ENCODE measurements at places on chromosomes 6 and 20. TPM values are rescaled to one million over a fixed set of nuclear protein-coding genes. Genes with fewer than 3 reads are reported as not detected.

DNA sequence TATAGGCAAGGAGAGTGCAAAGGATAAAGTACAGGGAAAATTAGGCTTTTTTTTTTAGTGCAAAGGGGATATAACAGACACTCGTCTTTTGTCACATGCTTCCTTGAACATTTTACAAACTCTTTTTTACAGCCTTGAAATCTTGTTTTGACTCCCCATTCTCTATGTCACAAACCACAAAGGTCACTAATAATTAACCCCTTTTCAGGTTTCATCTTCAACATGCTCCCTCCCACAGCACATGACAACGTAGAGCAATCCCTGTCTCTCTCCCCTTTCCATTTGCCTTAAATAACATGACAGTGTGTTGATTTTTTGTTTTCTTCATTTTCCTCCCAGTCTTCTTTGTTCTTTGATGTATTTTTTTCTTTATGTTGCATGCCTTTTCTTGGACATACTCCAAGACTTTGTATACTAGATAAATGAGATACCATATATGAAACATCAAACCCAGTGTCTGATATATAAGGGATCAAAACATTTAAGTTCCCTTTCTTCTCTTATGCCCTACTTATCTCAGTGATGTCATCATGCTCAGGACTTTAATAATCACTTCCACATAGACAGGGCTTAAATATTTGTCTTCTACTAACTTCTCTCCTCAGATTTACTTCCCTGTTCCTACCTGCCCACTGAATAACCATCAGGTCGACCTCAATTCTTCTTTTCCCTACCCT, 378.7 kb upstream of the HSF2 start:
- no peaks in the 10 kb centered on the region for H3K36me3 ChIP-seq
- H3K4me3 ChIP-seq: no peak overlapping the region
- no peak for DNase-seq

DNA sequence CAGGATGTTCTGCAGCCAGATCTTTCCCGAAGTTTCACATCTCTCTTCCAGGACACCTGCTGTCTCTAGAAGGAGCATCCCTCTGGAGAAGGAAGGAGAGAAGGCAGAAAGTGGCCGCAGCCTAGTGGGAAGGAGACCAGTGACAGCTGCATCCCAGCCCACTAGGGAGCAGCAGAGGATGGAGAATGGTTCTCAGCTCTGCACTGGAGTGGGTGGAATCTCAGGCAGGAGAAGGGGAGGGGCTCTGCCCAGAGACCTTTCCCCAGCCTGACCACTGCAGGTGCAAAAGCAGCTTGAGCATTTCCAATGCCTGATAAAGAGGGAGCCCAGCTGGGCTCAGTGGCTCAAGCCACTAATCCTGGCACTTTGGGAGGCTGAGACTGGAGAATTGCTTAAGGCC, 32.3 kb downstream of the NCR2 start:
- H3K36me3 ChIP-seq: no peaks in the 10 kb centered on the region
- H3K27ac ChIP-seq: no peak overlapping the region
- no peak overlapping the region for H3K4me3 ChIP-seq
- peaks cover 5% of the 10 kb centered on the region for H3K27me3 ChIP-seq
- DNase-seq: no peak

The CDS2 gene
- 41.4 TPM for total RNA-seq

GRCh38 chr20:41276317-41276751, 41.2 kb downstream of the ZHX3 start:
- H3K4me3 ChIP-seq: peak overlapping the region; percentile 17
- DNase-seq: no peak
- H3K27ac ChIP-seq: peak overlapping the region; percentile 71
- H3K36me3 ChIP-seq: no peaks in the 10 kb centered on the region
- H3K27me3 ChIP-seq: no peaks in the 10 kb centered on the region

The SNAI1 gene
- total RNA-seq: 64.4 TPM

- H3K27ac ChIP-seq: peak overlapping the region; percentile 33
- no peak overlapping the region for H3K4me3 ChIP-seq
- H3K27me3 ChIP-seq: no peaks in the 10 kb centered on the region
- peak; percentile 66 for DNase-seq
Observed at GRCh38 chr6:13445005-13445743, 42.2 kb downstream of the GFOD1 start.

The CCNC gene
- total RNA-seq: 29.9 TPM

DNA sequence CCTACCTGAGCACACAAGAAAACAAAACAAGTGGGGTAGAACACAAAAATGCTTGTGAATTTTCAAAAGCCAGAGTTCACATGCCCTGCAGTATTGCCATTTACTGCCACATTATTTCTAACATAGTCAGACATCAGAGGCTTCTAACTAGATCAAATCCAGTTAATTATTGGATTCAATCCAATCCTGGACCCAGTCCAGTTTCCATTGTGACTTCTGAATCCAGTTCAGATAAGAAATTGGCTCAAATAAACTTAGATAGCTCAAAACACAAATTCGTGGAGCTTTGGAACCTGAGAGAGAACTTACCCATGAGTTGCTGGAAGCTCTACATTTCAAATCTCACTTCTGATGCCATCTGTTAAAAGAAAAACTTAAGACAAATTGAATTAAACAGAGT, 85.2 kb upstream of the ANKEF1 start:
- no peaks in the 10 kb centered on the region for H3K36me3 ChIP-seq
- no peak overlapping the region for H3K27ac ChIP-seq
- H3K4me1 ChIP-seq: no peaks in the 10 kb centered on the region
- no peak overlapping the region for H3K4me3 ChIP-seq

DNA sequence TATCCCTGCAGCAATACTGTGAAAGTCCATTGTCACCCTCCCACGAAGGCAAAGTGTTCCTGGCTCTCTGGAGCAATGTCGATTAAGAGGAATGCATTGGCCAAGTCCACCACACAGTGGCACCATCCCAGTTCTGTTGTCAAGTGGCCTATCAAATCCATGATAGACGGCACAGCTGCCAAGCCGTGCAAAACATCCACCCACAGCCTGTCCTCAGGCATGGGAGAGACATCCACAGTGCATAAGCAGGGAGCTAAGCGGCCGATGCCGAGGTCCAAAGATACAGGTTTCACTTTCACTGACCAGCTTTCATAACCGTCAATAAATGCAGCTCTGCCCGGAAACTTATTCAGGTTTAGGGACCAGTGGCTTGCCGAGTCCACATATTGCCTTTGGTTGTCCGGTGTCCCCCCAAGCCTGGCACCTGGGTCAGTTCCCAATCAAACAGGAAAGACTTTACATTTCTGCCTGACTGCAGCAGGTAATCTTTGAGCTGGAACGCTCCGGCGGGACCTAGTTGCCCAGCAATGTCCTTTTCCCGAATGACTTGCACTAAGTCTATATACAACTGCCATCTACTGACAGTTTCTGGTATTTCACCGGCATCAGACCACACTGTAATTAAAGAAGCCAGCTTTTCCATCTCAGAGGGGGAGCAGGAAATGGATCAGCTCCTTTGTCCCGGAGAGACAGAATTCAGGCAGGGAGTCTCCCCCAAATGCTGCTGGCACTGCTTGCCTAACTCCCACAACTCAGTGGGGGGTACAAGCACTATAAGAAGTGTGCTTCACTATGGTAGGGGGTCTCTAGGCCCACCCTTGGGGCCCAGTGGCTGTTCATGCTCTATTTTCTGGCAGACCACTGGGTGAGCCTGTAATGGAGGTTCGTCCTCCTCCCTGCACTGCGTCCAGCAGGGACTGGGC, 6.3 kb downstream of the ZKSCAN3 start:
- H3K27ac ChIP-seq: peak overlapping the region; percentile 76
- no peaks in the 10 kb centered on the region for H3K36me3 ChIP-seq
- no peaks in the 10 kb centered on the region for H3K27me3 ChIP-seq
- peak overlapping the region; percentile 64 for H3K4me3 ChIP-seq

The TMEM170B gene
- 0.53 TPM for total RNA-seq

GRCh38 chr6:75076009-75076408, 129.8 kb downstream of the COL12A1 start:
- no peak overlapping the region for H3K4me3 ChIP-seq
- H3K36me3 ChIP-seq: no peaks in the 10 kb centered on the region
- H3K27ac ChIP-seq: no peak overlapping the region
- H3K27me3 ChIP-seq: no peaks in the 10 kb centered on the region

GRCh38 chr6:125759959-125760457, 10.6 kb downstream of the HEY2 start:
- H3K4me1 ChIP-seq: peaks cover 9% of the 10 kb centered on the region
- H3K36me3 ChIP-seq: peaks cover 7% of the 10 kb centered on the region
- no peaks in the 10 kb centered on the region for H3K27me3 ChIP-seq
- no peak for DNase-seq
- H3K27ac ChIP-seq: peak overlapping the region; percentile 96
- peak overlapping the region; percentile 50 for H3K4me3 ChIP-seq

- peaks cover 5% of the 10 kb centered on the region for H3K27me3 ChIP-seq
- no peak overlapping the region for H3K27ac ChIP-seq
- H3K4me1 ChIP-seq: no peaks in the 10 kb centered on the region
- DNase-seq: no peak
Observed at GRCh38 chr20:709423-709822, 33.8 kb upstream of the SCRT2 start.

DNA sequence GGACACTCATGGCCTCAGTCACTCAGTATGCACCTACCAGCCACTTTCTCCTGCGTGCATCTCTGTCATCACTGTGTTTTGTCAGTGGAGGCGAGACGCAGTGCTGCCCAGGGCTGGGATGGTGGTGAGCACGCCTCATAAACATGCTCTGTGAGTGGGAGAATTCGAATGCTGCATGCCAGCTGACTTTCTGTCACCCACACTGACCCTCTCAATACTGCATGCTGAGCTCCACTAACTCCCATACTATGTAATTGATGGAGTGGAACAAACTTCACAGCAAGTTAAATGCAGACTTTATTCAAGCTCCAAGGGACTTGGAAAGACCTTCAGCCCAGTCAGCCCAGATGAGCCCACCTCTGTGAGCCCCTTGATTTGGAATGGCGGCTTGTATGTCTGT, 22.7 kb upstream of the GGTLC1 start:
- no peaks in the 10 kb centered on the region for H3K36me3 ChIP-seq
- no peak for DNase-seq
- no peaks in the 10 kb centered on the region for H3K27me3 ChIP-seq
- H3K4me1 ChIP-seq: no peaks in the 10 kb centered on the region
- no peak overlapping the region for H3K27ac ChIP-seq

- no peak overlapping the region for H3K27ac ChIP-seq
- H3K4me3 ChIP-seq: no peak overlapping the region
- H3K4me1 ChIP-seq: no peaks in the 10 kb centered on the region
- H3K27me3 ChIP-seq: no peaks in the 10 kb centered on the region
Observed at GRCh38 chr6:452301-453067, 60.9 kb downstream of the IRF4 start.

GRCh38 chr20:35866418-35867202, 87.7 kb downstream of the SCAND1 start:
- DNase-seq: no peak
- H3K36me3 ChIP-seq: peaks cover 11% of the 10 kb centered on the region
- H3K4me3 ChIP-seq: no peak overlapping the region
- H3K27me3 ChIP-seq: no peaks in the 10 kb centered on the region
- no peak overlapping the region for H3K27ac ChIP-seq

The PSORS1C1 gene
- total RNA-seq: not detected

GRCh38 chr6:145063091-145063490, 672.2 kb downstream of the EPM2A start:
- H3K27ac ChIP-seq: no peak overlapping the region
- H3K4me3 ChIP-seq: no peak overlapping the region
- H3K4me1 ChIP-seq: no peaks in the 10 kb centered on the region
- no peak for DNase-seq
- H3K36me3 ChIP-seq: no peaks in the 10 kb centered on the region

DNA sequence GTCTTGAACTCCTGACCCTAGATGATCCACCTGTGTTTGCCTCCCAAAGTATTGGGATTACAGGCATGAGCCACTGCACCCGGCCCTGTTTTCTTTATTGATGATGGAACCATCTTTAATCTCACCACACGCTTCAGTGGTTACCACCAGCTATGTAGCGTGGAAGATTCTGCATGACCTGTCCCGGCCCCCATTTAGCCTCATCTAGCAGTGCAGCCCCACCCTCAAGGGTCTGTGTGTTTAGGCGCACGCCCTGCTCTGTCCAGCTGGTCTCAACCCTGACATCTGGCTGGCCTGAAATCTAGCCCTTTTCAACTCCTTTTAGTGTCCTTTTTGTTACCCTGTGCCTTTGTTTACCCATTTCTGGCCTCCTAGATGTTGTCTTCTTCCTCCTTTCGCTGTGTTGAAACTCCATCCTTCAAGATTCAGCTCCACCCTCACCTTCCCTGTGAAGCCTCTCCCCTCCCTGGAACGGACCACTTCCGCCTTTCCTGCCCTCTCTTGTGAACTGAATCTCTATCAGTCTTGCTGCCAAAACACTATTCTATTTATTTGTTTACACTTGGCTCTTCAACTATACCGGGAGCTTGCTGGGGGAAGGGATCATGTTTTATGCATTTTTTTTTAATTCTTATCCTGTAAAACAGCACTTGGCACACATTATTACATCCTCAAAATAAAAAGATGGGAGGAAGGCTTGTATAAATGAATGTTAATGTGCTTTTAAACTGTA, 101.0 kb upstream of the MTHFD1L start:
- H3K36me3 ChIP-seq: no peaks in the 10 kb centered on the region
- no peak overlapping the region for H3K4me3 ChIP-seq
- H3K27ac ChIP-seq: no peak overlapping the region
- no peaks in the 10 kb centered on the region for H3K27me3 ChIP-seq
- no peak for DNase-seq
- no peaks in the 10 kb centered on the region for H3K4me1 ChIP-seq

DNA sequence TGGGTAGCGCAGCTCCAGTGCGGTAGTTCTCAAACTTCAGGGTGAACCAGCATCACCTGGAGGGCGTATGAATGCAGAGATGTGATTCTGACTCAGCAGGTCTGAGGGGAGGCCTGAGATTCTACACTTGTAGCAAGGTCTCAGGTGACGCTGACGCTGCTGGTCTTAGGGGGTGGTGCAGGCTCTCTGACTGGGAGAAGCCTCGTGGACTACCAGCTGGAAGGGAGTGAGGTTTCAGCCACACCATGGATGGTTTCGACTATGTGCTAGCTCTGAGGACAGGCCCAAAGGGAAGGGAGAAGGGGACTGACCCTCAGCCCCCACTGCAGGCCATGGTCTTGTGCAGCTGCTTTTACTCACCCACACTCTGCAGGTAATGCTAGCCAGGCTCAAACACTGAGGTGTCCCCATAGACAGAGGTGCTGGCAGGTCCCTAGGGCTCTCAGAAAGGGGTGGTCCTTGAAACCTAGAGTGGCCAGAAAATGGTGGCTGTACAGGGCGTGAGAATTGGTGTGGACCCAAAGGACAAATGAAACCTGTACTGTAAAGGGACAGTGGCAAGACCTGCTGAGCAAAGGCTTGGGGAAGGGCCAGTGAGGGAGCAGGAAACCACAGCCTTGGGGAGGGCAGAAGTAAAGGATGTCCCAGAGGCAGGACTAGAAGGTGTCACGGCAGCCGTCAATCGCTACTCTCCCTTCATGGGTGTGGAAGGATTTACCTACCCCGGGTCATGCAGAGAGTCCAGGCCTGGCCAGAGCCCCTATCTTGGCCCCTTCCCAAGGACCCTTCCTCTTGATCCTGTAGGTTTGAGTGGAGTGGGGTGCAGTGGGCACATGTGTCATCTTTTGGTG, 52.7 kb downstream of the EBF4 start:
- no peaks in the 10 kb centered on the region for H3K36me3 ChIP-seq
- H3K4me3 ChIP-seq: no peak overlapping the region

The OPRM1 gene
- not detected for total RNA-seq

Measured in ascending aorta (tissue), 2 donors.